ENCODE measurements at places on chromosomes 4 and X.

DNA sequence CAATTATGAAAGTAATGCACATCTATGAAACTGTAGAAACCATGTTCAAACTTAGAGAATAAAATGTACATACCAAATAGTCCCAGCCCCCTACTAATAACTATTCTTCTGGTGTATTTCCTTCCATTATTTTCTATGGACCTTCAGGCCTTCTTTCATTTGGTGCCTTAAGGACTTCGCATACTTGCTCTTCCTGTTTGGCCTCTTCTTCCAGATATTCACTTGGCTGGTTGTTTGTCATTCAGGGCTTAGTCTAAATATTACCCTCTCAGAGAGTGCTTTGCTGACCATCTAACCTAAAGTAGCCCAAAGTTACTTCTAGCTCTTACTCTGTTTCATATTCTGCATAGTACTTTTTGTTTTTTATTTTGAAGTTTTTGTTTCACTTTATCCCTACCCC is 70.3 kb upstream of the ARMCX2 start:
- DNase-seq, result no peak

- DNase-seq, result no peak
Measured at GRCh38 chr4:118113220-118113619, 78.9 kb downstream of the NDST3 start.

DNA sequence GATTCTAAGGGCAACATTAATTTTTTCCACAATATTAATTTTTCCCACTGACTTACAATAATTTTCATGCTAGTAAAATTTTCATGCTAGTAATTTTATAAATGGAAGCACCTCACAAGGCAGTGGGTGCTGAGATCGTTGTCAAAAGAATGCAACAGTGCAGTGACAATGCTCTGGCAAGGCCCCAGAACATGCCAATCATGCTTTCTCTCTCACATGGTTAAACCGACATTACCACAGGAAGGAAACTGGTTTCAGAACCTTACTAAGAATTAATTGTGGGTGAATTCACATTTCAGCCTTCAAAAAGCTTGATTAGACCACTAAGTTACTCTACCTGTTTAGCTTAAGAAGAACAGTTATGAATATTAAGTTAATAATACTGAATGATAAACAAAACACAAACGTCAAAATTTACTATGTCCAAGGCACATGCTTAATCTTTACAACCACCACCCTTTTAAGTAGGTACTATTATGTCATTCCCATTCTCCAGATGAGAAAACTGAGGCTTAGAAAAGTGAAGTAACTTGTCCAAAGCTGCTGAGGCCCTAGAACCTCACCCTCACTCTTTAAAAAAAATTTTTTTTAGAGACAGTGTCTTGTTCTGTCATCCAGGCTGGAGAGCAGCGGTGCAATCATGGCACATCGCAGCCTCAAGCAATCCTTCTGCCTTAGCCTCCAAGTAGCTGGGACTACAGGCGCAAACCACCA is 10.0 kb upstream of the OPHN1 start:
- peak; percentile 12 for DNase-seq

- no peak for DNase-seq
Measured at GRCh38 chrX:68175562-68175961, 257.7 kb downstream of the OPHN1 start.

DNA sequence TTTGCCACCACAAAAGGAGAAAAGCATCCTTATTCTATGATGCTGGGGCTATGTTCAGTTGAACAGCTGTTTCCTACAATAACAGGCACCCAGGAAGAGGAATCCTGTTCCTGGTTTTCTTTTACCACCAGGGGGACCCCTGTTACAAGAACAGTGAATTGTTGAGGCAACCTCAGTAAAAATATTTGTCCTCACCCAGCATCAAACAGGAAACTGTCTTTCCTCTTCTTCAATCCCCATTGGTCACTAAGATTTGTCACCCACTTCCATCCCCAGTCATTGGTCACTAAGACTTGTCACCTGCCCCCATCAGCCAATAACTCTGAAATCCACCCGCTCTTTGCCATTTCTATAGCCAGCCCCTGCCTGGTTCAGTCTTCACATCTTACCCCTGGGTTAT is 143.5 kb upstream of the GALNT7 start:
- DNase-seq, result peak; percentile 73

DNA sequence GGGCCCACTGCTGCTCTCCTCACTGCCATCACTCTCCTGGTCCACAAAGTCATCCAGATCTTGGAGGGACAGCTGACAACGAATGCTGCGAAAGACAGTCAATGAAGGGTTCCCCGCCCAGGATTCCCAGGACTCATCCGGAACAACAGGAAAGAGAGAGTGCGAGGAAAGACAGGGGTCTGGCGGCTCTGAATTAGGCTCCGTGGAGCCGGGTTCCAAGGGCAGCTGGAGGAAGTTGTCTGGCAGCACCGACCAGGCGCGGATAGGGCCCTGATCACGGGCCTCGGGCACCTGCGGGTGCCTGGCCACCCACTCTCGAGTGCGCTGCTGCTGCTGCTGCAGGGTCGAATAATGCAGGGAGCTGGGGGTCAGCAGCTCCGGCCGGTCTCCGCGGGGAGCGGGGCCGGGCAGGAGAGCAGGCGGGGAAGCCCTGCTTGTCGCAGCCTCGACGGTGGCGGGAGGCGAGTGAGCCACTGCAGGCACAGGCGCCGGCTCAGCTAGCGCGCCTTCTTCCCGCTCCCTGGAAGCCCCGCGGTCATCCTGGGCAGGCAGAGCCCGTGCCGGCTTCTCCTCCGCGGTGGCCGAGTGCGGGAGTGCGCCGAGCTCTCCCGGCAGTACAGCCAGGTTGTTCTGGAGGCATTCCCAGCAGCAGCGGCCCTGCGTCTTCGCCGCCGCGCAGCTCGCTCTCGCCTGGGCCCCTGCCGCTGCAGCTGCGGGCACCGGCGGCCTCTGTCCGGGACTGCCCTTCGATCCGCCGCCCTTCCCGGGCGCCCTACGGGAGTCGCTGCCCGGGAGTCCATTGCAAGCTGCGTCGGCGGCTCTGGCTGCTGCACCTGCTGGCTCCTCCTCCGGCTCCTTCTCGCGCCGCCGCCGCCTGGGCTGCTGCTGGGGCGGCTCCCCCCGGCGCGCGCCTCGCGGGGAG is 1.1 kb downstream of the SOWAHB start:
- no peak for DNase-seq

DNA sequence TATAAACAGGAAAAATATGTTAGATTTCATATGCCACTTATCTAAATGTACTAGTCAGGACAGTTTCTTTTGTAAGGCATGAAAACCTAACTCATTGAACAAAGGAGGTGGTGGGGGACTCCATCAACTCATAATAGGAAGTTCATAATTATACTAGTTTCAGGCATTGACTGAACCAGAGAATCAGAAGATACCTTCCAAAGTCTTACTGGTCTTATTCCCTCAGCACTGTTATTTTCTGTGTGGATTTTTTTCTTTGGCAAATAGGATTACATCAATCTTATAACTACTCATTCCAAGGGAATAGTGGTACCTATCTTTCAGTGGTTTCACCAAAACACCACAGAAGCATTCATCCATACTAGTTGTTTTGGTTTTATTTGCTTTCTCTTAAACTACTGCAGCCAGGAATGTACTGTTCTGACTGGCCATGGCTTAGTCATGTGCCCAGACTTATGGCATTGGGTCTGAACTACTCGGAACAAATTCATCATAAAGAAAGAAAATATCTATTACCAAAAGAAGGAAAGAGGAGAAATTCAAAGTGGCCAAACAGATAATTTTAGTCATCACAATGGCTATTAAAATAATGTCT is 273.9 kb downstream of the ARAP2 start:
- no peak for DNase-seq

GRCh38 chr4:175297965-175298565 is 379.9 kb downstream of the ADAM29 start:
- no peak for DNase-seq

DNA sequence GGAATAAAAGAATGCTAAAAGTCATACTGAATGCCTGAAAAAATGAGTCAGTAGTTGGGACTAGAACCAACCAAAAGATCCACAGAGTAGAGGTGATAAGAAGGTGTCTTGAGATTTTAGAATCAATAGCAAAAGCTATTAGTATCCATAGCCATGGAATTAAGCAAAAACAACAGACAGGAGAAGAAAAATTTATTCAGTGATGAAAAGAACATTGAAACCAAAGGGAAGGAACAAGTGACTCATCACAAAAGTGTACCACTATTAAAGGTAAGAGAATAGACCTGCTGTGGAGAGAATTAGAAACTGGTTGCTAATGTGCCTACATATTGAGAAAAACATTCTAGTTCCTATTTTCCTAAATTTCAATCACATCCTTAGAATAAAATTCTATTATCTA is 182.0 kb upstream of the NEIL3 start:
- DNase-seq, result no peak

GRCh38 chrX:73213734-73214425 is 771 bp downstream of the NAP1L2 start:
- DNase-seq, result no peak

GRCh38 chr4:47662975-47663374 is 174.9 kb downstream of the CORIN start:
- peak; percentile 43 for DNase-seq

DNA sequence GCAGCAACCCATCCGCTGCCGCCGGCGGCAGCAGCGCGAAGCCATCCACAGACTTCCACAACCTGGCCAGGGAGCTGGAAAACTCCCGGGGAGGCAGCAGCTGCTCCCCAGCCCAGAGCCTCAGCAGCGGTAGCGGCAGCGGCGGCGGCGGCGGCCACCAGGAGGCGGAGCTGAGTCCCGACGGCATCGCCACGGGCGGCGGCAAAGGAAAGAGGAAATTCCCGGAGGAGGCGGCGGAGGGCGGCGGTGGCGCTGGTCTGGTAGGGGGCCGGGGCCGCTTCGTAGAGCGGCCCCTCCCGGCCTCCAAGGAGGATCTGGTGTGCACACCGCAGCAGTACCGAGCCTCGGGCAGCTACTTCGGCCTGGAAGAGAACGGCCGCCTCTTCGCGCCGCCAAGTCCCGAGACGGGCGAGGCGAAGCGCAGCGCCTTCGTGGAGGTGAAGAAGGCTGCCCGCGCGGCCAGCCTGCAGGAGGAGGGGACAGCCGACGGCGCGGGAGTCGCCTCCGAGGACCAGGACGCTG is 4.9 kb downstream of the PRDM8 start:
- DNase-seq, result peak; percentile 89
